Psoas muscle (tissue), 8 donors: ENCODE measurements at places on chromosomes 3 and 15. TPM values are rescaled to one million over a fixed set of nuclear protein-coding genes. Genes with fewer than 3 reads are reported as not detected.

TM6SF1 gene
- total RNA-seq: 12.6 TPM

CDCP1 gene
- total RNA-seq: 1.4 TPM

SPTBN5 gene
- 0.37 TPM for total RNA-seq

FBXW12 gene
- not detected for total RNA-seq

SPTSSB gene
- 1.2 TPM for total RNA-seq

GPR171 gene
- total RNA-seq: 0.13 TPM

NGRN gene
- 205 TPM for total RNA-seq

EOMES gene
- total RNA-seq: 0.09 TPM

FRMD5 gene
- total RNA-seq: not detected

NKIRAS1 gene
- 20.3 TPM for total RNA-seq

DNA sequence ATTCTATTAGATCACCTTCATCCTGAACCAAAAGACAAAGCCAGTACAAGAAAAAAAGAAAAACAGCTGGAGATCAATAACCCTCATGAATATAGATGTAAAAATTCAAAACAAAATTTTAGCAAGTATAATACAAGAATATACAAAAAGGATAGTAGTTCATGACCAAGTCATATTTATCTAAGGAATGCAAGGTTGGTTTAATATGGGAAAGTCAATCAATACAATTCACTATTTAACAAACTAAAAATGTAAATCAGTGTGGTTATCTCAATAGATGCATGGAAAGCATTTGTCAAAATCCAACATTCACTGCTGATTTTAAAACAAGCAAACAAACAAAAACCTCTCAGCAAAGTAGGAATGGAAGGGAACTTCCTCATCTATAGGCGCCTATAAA is 11.0 kb upstream of the GPR27 start:
- DNase-seq: no peak

- peak; percentile 64 for DNase-seq
Observed at GRCh38 chr3:194137008-194137505, 1.1 kb downstream of the HES1 start.

GRCh38 chr3:142263112-142263511 is 37.7 kb upstream of the GK5 start:
- no peak for DNase-seq

DNA sequence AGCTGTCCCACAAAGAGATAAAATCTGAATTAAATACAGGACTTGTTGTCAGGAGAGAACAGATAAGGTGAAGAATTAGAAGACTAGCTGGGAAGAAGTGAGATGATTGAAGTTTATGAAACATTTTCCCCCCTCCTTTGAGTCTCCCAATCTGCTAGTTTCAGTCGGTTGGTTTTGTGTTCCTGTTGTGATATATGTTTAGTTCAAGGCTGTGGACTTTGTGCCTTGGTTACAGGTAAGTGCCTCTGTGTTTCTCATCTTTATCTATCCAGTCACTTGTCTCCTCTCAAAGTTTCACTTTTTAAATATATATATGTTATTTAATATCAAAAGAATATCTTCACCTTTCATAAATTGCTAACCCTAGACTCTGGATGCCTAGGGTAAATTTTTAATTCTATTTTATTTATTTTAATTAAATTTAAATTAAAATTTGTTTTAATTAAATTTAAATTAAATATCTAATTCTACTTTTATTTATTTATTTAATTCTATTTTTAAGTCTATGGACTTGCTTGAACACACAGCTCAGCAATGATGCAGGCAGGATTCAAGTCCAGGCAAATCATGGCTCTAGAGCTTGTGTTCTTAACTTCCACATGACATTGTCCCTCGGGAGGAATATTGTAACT is 190.0 kb downstream of the FHIT start:
- DNase-seq: no peak

GRCh38 chr15:68559345-68560310 is 19.2 kb upstream of the CORO2B start:
- DNase-seq: peak; percentile 79

GRCh38 chr3:157247391-157247790 is 87.4 kb upstream of the CCNL1 start:
- no peak for DNase-seq

GRCh38 chr3:33273628-33274027 is 3.6 kb upstream of the FBXL2 start:
- DNase-seq: no peak

DNA sequence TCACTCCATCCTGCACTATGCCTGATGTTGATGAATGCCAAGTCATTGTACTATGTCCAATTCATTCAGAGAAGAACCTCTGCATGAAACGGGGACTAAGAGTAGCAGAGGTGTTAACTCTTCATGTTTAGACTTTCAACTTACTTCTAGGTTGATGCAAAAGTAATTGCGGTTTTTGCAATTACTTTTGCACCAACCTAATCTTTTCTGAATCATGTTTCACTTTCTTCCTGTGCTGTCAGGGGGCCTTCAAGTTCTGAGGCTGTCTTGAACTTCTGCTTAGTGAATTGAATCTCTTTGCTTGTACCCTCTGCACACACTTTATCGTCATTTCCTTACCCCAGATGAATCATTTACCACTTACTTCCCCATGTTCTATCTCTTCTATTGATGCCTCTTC is 636.2 kb downstream of the NAALADL2 start:
- DNase-seq: no peak

DNA sequence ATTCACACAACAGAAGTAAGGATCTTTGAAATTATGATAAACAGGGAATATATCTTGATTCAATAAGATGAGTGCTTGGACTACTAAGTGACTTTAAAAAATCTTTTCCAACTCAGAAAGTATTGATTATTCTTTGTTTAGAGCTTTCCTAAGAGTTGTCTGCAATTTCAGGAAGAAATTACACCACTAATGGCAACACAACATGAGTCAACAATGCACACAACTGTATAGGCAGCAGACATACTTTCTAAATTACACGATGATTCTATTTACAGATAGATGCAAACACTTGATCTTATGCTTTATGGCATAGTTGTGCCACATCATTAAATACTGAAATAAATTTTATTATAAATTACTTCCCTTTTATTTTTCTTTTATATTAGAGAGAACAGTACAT is 4.4 kb downstream of the NAA50 start:
- no peak for DNase-seq

- DNase-seq: no peak
Observed at GRCh38 chr15:69080295-69081248, 66.1 kb downstream of the NOX5 start.

DNA sequence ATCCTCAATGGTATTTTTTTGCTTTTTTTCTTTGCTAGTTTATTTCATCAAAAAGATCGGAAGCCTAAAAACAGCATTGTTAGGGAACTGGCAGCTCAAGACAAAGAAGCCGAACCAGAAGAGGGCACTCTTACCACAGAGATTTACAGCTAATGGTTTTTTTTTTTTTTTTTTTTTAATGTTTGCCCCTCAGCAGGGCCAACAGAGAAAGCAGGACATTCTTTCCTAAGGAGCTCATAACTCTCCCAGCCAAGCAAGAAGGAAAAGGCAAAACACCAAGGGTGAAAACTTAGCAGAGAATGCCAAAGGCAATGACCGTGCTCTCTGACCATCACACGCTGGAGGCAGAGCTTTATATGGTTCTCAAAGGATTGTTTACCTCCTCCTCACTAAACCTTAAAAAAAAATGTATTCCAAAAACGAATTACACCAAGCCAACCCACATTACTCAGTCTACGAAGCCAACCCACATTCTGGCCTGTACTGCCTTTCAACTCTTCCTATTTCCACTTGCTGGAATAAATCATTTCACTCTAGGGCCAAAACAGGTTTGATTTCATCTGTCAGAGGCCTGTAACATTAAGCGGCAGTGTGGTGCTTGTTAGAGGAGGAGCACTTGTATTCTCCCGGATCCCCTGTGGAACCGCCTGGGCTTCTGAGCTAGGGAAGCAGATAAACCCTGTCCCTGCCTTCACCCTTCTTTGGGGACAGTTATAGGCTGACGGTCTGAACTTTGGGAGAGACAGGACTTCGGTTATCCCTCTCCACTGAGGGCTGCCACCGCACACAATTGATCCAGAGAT is 35.6 kb upstream of the GYG1 start:
- DNase-seq: peak; percentile 19

GRCh38 chr3:126294211-126294808 is 62.9 kb downstream of the KLF15 start:
- DNase-seq: no peak

GRCh38 chr3:50632450-50632849 is 15.5 kb downstream of the MAPKAPK3 start:
- DNase-seq: no peak

DNA sequence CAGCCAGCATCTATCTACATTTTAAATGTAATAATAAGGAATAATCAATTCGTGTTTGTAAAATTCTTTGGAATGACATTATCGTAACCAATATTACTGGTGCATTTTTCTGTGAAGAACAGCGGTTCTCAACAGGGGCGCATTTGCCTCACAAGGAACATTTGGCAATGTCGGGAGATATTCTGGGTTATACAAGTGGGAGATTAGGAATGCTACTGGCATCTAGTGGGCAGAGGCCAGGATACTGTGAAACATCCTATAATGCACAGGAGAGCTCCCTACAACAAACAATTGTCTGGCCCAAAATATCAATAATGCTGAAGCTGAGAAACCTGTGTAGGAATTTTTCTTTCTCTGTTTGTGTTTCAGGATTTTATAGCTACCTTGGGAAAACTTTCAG is 25.0 kb downstream of the ACP3 start:
- no peak for DNase-seq

GRCh38 chr3:155815030-155815545 is 9.0 kb upstream of the C3orf33 start:
- no peak for DNase-seq

- no peak for DNase-seq
Observed at GRCh38 chr3:181969925-181970324, 258.2 kb downstream of the SOX2 start.

DNA sequence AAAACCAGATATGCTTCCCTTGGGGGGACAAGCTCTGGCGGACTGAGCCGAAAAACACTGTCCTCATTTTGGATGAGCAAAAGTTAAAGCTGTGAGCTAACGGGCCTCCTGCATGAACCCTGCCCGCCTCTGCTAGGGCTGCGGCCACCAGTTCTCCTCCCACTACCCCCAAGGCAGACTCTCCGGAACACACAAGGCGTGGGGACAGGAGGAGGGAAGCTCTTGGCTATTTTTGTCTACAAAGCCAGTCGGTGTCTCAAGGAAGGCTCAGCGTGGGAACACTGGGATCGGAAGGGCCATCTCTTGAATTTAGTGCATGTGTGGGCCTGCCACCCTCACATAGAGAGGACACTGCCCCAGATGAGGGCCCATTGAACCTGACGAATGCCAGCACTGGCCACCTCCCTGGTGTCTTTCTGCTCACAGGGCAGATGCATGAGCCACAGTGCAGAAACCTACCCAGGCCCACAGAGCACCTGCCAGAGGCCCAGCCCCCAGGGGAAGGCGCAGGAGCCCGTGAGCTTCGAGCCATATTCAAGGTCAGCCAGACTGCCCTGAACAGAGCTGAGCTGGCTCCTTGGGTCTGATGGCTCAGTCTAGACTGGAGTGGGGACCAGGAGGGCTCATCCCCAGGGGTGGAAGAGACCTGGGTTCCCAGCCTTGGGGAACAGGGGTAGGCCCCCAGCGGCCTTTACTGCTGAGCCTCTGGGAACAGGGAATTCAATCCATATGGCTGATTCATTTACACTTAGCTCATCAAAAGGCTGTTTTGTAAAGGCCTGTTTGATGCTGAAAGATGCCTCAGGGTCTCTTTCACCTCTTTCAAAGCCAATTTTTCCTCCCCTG is 38.3 kb downstream of the HCN4 start:
- DNase-seq: no peak

DNA sequence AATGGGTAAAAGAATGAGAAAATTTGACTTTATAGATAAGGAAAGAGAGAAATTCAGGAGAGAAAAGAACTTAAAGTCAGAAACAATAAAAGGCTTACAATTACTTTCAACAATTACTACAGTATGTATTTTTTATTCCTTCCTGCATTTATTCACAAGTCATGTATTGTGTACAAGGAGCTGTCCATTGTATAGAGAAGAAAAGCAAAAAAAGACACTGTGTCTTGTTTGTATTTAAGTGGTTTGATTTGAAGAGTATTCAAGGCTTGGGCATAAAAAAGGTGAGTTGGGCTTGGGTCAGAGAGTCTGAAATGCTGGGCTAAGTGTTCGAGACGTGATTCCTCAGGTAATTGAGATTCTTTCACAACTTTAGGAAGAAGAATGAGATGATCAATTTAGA is 394.2 kb upstream of the ROBO2 start:
- DNase-seq: no peak

DNA sequence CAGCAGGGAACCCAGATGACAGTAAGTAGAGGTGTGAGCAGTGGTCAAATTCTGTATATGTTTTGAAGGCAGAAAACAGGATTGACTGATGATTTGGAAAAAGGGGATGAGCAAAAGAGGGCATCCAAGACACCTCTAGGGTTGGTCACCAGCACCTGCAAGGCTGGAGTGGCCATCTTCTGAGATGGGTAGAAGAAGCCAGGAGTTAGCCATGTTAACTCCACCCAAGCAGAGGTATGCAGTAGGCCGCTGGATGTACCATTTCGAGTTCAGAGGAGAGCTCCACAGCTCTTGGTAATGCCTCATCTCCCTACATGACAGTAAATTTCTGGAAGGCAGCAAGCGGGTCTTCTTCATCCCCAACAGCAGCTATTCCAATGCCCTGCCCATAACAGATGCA is 7.0 kb downstream of the RFTN1 start:
- DNase-seq: no peak

GRCh38 chr15:42011074-42011473 is 9.8 kb downstream of the PLA2G4E start:
- DNase-seq: peak; percentile 8

DNA sequence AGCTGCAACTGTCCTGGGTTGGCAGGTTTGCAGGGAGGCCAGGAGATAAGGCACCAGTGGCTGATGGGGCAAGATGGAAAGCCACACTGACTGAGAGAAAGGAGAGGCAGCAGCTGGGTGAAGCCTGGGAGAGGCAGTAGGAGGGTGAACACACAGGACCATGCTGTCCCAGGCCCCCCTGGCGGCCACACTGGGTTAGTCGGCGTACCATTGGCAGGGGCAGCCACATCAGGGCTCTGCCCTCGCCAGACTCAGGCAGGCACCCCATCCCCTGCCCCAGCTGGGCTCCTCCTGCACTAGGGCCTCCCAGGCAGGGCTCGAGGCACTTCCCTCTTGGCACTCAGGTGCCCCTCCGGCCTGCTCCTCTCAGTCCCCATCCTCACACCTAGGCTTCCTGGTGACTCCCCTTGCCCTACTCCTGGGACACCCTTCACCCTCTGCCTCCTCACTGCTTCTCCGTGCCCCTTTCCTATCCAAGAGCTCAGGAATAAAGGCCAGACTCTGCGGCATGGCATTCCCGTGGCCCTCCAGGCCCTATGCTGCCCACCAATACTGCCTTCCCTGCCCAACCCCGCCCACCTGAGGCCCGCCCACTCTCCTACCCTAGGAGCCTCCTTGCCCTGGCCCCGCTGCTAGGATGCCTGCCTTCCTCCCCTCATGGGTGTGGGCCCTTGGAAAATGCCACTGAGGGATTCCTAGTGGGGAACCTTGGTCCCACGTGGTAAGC is 28.7 kb upstream of the DUSP7 start:
- peak; percentile 44 for DNase-seq

- DNase-seq: no peak
Observed at GRCh38 chr3:152443212-152444023, 174.7 kb downstream of the MBNL1 start.
